ENCODE measurements at places on chromosomes 6 and 20.

DNA sequence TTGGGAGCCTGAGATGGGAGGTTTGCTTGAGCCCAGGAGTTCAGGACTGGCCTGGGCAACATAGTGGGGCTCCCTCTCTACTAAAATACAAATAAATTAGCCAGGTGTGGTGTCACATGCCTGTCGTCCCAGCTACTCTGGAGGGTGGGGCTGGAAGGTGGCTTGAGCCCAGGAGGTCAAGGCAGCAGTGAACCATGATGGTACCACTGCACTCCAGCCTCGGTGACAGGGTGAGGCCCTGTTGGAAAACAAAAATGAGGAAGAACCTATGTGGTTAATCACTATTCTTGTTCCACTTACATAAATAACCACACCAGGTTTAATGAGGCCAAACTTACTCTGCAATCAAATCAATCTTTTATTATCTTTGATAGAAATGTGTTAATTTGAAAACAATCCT is 5.4 kb downstream of the PPDPF start:
- DNase-seq, result no peak

DNA sequence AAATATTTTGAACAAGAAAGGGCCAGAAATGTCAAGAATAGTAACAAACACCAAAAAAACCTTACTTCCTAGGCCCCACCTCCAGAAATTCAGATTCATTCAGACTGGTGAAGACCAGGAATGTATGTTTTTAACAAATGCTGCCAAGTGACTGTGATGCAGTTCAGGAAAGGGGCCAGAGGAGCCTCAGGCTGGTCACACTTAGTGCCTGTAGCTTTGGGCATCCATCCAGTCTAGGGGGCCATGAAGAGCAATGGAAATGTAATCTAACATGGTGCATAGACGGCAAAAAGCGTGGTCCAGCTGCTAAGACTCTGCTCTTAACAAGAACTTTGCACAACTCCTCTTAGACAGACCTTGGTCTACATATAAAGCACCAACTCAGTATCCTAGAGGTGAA is 7.1 kb downstream of the GJA1 start:
- no peak for DNase-seq

GRCh38 chr20:41645372-41645771 is 27.2 kb upstream of the CHD6 start:
- DNase-seq, result no peak

- no peak for DNase-seq
Observed at GRCh38 chr20:50565383-50565782, 55.2 kb downstream of the PTPN1 start.

Measured in HCEC 1CT (cell line).